ENCODE measurements at places on chromosomes 5 and 9.

DNA sequence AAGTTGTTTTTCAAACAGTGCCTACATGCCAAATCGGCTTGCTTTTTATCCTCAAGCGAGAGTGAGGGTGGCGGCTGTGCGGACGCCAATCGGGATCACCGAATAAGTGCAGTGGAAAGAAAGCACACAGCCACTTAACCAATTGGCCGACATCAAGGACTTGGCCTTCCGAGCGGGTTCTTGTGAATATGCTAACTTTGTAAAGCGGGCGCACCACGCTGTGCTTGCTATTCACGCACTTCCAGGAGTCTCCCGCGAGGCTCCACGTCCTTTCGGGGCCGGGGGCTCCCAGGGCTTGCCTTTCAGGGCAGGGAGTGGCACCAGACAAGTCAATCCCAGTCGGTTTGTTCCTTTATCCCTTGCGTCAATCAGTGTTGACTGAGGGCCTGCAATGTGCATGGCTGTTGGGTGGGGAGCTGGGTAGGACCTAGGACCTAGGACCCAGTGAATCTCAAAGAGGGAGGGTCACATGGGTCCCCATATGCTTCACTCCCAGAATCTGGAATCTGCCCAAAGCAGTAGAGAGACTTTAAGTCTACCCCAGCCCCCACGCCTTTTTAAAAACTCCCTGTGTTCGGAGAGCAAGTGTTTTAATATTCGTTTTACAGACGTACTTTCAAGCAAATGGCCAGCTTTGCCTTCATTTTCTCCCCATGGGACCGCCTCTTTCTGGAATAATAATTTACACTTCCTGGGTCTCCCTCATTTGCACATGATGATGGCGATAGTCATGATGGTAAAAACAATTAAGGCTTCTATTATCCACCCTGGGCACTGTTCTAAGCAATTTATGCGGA, 2.0 kb upstream of the GCNT4 start:
- no peak for DNase-seq

GRCh38 chr5:1788200-1788599, 11.4 kb downstream of the MRPL36 start:
- no peak for DNase-seq

- DNase-seq = no peak
These were observed 71.2 kb downstream of the P4HA2 start for GRCh38 chr5:132156413-132156812.

- DNase-seq = no peak
These were observed 494 bp upstream of the CXXC5 start for GRCh38 chr5:139647506-139648204.

DNA sequence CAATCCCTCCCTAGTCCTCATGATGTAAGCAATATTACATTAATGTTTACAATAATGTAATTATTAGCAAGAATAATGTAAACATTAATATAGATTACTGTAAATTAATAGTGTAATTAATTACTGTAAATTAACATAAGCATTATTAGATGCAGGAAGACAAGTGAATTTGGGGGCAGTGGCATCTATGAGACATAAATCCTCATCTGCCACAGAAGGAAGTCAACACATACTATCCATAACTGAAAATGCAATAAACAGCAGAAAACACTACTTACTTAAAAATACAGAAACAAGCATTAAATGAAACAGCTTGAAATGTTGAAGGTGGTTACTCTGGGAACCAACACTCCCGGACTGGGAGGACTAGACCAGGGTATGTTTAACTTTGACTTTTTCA, 685 bp upstream of the NIPSNAP3A start:
- no peak for DNase-seq

DNA sequence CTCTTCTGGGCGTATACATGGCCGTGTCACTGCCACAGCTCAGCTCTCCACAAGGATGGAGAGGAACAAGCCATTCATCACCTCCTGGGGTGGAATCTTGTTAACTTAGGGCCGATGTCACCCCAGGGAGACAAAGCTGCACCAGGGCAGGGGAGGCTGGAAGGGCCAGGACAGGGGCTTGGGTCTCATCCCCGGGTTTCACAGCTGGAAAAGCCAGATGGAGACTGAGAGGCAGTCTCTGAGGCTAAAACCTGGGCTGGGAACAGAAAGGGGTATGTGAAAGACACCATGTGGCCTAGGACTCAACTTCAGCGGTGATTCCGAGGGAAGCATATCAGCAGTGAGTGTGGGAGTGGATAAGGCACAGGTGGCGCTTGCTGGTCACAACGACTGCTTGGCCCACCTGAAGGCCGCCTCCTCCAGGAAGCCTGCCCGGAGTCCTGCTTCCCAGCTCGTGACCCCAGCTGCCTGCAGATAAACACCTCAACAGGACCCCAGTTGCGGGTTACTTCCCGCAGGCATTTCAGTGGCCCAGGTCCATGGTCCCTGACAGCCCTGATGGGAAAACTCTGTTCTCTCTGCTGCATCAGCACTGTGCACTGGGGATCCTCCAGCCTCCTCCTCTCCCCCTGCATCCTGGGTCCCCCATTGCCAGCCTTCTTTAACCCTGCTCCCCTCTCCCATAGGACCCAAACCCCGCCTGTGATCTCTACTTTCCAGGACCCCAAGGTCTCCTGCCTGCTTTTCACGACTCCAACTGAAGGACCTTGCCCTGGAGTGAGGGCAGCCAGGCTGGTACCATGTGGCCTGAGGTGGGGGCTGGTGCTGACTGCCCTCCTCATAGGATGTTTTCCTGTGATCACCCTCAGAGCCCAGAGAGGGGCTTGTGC, 51.7 kb upstream of the FCN1 start:
- no peak for DNase-seq

DNA sequence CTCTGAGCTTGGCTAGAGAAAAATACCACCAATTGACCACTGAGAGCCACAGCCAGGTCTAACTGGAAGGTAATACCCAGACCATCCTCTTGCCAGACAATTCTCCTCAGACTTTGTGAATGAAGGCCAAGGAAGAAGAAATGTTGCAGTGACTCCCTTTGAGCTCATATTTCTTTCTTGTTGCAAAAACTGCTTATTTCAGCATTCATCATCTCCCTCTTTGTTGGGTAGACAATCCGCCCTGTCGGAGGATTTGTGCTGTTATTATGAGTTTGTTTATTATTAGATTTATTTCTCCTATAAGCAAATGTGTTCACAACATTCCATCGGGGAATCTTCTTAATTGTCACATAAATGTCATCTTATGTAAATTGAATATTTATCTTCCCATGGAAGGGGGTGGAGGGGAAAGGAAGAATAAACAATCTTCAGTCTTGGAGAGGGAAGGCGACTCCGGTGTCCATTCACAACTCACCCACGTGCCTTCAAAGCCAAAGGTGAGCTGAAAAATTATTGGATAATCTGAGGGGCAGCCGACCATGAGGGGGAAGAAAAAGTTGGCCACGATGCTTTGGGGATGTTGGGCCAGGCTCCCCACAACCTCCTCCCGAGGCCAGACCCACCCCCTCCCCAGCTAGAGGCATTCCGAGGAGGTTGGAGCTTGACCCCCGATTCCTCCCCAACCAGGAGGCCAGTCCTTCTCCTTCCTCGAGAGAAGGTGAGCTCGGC, 1.8 kb upstream of the JADE2 start:
- no peak for DNase-seq

GRCh38 chr9:99720455-99721050, 101.1 kb upstream of the NR4A3 start:
- DNase-seq = no peak

DNA sequence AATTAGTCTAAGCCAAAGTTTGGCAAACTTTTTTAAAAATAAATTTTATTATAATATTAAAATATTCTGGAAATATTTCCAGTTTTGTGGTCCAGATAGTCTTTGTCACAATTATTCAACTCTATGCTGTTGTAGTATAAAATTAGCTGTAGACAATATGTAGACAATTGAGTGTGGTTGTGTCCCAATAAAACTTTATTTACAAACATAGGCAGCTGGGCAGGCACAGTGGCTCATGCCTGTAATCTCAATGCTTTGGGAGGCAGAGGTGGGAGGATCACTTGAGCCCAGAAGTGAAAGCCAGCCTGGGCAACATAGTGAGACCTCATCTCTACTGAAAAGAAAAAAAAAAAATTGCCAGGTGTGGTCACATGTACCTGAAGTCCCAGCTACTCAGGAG, 150.5 kb upstream of the EPB41L4A start:
- DNase-seq = no peak

DNA sequence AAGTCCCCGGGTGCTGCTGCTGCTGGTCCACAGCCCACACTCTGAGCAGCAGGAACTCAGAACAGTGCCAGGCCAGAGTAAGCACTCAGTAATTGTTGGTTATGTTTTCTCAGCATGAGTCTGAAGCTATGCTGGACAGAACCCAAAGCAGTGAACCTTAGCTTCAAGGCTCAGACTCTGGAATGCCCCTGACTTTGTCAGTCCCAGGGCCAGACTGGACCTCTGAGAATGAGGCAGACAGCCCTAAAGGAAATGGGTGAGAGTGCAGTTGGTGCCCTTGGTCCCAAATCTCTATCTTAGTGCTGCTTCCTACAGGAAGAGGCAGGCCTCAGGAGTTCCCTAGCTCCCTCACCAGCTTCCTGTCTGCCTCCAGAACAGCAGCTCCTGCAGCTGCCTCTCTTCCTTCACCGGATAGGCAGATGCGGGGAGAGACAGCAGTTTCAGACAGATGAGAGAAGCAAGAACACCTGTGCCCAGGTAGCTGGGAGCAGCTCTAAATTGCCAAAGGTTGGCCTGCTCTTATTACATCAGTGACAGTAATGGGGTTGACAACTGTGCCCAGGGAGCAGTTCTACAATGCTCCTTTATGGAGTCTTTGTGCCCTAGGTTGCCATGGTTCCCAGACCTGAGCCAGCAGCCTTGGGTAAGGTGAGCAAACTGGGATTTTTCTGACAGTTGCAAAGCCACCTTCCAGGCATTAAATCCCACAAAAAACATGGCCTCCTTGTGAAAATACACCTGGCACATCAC, 82.2 kb upstream of the CXCL14 start:
- no peak for DNase-seq

DNA sequence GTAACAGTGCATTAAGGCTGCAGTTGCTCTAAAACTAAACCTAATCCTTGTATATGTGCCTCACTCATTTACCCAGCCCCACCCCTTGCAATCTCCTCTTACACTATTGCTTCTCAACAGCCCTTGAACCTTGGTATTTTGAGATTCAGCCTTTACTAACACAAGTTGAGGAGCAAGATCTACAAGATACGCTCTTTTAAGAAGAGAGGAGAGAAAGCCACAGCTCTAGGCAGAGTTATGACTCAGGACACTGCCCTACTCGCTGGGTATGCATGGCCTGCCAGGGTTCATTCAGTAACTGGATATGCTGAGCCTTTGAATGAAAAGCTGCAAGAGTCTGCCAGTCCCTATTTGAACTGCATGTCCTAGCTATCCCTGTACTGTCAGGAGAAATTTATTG, 219.5 kb downstream of the PCSK5 start:
- no peak for DNase-seq

DNA sequence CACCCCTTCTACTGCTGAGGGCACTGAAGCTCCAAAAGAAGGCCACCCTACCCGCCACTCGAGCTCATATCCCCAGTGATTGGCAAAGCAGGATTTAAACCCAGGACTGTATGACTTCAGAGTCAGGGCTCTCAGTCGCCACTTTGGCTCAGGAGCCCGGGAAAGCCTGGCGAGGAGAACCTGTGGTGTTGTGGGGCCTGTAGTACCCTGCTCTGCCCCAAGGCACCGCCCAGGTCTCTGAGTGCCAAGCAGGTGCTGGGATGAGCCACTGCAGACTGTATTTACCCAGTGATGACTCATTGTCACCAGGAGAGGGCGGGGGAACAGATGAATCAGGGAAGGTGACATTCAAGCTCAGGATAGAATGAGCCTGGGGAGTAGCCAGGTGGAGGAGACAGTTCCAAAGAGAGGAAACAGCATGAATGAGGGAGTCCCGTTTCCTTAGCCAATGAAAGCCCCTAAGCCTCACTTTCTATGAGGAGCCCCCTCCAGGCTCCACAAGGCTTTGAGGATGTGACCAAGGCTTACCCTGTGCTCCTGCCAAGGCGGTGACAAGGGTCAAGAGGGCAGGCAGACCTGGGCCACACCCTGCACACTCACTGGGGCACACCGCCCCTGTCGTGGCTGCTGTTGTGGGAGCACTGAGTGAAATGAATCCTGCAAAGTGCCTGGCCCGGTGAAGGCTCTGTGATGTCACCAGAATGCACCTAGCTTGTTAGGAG, 17.8 kb upstream of the DPM2 start:
- DNase-seq = peak; percentile 64

- no peak for DNase-seq
These were observed 291.5 kb upstream of the TRPC7 start for GRCh38 chr5:136656811-136657210.

DNA sequence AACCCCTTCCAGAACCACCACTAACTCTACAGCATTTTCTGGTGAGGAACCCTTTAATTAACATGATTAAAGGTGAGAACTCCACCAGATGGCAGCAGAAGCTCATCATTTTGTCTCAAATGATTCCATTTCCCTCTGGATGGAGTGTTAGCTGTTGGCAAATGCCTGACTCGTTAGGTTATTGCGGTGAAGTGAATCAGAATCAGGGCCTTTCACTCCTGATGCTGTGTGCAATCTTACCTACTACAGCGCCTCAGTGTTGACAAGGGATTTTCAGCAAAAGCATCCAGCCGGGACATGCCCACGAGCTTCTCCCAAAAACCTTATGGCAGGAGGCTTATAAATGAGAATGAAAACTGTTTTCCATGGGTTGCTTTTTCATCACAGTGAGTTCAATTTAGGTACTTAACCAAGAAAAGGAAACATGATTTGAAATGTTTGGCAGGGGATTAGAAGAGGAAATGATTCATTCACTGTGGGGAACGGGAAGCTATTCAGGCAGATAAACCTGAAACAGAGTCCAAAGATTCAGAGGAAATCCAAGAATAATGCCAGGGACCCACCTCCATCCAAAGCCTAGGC, 48.0 kb upstream of the CAST start:
- DNase-seq = peak; percentile 50

- no peak for DNase-seq
These were observed 240.5 kb upstream of the DAB2 start for GRCh38 chr5:39665328-39665727.

DNA sequence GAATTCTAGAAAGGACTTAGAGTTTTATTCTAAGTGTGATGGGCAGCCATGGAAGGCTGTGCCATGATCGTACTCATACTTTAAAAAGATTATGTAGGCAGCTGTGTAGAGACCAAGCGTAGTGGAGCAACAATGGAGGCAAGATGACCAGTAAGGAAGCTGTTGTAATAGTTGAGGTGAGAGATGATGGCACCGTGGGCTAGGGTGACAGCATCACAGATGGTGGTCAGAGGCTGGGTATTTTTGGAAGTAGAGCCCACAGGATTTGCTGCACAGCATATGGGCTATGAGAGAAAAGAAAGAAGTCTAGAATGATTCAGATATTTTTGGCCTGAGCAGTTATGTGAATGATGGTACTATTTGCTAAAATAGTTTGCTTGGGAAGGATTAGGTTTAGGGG, 7.7 kb downstream of the ARHGAP26 start:
- DNase-seq = no peak

Measured in effector memory CD8-positive, alpha-beta T cell (primary cell).